Kasumi-1 (cell line): ENCODE measurements at places on chromosomes 16 and 17.

- DNase-seq = no peak
Observed at GRCh38 chr16:31513126-31513525, 4.9 kb upstream of the RUSF1 start.

- no peak for DNase-seq
Observed at GRCh38 chr17:64499805-64500486, 3.1 kb upstream of the POLG2 start.

- no peak for DNase-seq
Observed at GRCh38 chr17:40349477-40349894, 15.1 kb downstream of the GJD3 start.

DNA sequence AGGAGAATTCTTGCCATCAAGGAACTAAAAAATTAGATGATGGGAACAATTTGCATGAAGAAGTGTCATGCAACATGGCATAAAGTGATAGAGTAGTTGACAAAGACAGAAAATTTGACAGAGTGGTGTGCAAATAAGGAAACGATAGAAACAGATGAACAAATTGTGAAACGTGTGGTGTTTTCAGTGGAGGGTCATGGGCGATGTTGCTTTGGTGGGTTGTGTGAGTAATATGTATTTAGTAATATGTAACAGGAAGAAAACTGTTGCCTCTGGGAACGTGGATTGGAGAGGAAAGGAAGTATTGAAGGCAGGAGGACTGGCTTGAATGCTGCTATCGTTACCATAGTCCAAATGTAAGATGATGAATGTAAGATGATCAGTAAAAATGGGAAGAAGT lies 3.6 kb downstream of the COX10 start:
- DNase-seq = no peak

DNA sequence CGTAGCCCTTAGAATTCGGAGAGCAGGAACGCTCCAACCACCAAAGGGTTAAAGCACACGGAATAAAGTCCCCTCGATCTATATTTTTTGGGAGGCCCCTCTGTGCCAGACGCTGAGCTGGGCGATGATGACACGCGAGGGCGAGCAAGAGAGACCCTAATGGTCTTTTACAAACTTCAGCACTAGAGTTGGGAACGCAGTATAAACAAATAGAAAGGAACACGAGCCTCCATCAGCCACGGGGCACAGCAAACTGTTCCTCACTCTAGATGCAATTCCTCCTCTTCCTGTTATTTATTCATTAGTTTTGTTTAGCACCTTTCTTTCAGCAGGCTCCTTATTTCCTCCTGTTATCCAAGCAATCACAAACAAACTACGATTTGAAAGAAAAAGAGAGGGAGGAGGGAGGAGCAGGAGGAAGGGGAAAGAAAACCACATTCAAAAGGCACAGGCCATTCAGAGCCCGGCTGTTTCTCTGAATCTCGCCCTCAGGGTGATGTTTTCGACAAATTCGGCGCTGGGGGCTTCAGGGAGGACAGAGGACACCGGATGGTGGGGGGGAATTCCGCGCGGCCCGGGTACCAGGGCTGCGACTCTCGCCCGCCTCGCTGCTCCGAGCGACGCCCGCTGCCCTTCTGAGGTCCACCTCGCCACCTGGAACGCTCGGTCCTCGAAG lies 1.6 kb downstream of the TOX3 start:
- DNase-seq = no peak

GRCh38 chr17:8968503-8968902 lies 3.0 kb upstream of the PIK3R5 start:
- no peak for DNase-seq

- no peak for DNase-seq
Observed at GRCh38 chr16:84007965-84008364, 34.6 kb downstream of the SLC38A8 start.

GRCh38 chr17:9729034-9729650 lies 62.2 kb downstream of the DHRS7C start:
- peak; percentile 34 for DNase-seq

- no peak for DNase-seq
Observed at GRCh38 chr17:16435925-16436886, 20.8 kb downstream of the TRPV2 start.

- DNase-seq = no peak
Observed at GRCh38 chr17:81419319-81419885, 24.1 kb downstream of the BAHCC1 start.

DNA sequence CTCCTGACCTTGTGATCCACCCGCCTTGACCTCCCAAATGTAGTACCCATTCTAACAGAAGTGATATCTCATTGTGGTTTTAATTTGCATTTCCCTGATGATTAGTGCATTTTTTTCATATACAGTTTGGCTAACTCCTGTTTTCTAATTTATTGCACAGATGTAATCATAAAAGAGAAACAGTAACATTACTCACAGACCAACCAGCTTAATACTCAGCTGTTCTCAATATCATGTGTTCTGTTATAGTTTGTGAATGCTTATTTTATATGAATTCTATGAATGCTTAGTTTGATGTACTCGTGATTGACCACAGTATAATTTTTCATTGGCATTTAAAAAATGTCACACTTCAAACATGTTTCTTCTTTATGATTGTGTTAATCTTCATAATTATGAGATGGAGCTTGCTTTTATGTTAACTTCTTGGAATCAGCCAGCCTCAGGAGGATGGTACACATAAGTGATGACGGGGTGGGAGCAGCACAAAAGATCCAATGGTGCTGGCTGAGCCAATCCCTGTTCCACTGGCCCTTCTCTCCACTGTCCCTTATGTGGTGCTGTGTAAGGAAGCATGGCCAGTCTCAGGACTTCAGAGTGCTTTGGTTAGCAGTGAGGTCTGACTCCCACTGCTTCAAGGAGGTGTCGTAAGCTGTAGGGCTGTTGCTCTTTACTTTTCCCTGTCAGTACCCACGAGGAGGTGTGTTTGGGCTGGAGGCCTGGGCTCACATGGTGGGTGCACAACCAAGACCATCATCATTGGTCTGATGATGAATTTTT lies 191.0 kb downstream of the SPECC1 start:
- DNase-seq = no peak

DNA sequence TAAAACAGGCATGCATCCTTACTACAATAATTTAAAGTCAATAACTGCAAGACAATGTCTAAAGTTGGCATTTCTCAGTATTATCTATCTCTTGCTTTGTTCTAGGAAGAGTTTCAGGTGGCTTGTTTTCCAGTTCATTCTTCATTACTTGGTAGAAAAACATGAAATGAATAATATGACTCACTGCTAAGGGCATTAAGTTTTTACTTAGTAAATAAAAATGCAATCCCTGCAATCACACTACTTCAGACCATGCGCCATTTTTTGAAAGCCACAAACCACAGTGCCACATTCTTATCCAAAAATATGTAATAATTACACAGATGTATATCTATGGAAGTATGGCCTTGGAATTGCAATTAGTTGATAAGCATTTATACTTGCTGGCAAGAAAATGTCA lies 55.4 kb downstream of the CREBBP start:
- DNase-seq = no peak

DNA sequence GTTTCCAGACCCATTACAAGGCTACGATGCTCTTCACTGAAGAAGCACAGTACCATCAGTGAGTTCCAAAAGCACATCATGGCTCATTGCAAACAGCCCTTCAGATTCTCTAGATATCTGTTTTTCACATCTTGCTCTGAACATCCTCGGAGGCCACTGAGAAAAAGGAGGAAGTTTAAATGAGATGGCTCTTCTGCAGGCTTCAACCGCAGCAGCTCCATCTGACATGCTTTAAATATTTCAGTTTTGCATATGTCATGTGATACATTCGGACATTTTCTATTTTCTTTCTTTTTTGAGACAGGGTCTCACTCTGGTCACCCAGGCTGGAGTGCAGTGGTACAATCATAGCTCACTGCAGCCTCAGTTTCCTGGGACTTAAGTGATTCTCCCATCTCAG lies 396.8 kb downstream of the NPIPA8 start:
- no peak for DNase-seq

GRCh38 chr17:52383493-52384100 lies 225.1 kb upstream of the CA10 start:
- DNase-seq = peak; percentile 80

DNA sequence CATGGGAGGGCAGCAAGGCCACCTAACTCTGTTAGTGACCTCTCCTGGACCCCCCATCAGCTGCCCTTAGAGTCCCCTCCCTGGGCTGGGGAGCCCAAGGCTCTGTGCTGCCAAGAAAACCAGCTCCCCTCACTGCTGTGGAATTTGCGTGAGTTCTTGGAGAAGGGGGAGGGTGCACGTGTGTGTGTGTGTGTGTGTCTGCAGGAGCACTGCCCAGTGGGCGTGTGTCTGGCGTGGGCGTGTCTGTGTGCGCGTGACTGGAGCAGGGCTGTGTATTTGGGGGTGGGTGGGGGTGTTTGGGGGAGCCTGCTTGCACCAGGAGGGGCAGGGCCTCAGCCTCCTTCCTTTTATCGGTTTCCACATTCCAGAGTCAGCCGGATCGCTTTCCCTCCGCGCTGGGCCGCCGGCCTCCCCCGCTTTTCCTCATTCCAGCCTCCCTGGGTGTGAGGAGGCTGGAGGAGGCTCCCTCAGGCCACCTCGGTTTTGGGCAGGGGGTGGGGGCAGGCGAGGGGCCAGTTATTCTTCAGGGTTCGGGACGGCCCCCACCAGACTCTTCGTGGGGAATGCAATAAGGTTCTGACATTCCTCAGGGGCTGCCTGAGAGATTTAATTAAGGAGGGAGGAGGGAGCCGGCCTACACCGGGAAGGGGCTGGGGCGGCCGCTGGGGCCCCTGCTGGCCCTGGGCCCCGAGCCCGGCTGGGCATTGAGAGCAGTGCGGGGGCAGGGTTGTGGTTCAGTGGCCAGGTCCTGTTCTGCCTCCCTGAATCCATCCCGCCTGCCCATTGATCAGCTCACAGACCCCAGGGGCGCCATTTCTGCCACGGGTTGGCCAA lies 2.5 kb downstream of the VASN start:
- no peak for DNase-seq

GRCh38 chr17:82389379-82389778 lies 17.8 kb downstream of the UTS2R start:
- no peak for DNase-seq

DNA sequence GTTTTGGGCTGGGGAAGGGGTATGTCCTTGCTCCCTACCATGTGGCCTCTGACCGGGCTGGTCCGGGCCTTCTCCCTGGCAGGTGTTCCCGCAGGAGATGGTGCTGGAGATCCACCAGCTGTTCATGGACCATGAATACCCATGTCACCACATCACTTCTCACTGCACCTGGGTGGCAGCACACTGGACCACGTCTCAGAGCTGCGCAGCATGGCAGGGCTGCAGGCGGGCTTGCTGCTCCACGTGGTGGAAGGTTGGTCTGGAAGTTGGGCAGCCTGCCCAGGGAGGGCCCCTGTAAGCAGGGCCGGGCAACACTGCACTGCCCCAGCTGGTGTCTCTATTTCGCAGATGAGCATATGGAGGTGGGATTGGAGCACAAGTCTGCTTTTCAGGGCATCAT lies 169.5 kb upstream of the ZNF267 start:
- DNase-seq = no peak

- no peak for DNase-seq
Observed at GRCh38 chr16:9528511-9529079, 437.2 kb downstream of the HAPSTR1 start.

DNA sequence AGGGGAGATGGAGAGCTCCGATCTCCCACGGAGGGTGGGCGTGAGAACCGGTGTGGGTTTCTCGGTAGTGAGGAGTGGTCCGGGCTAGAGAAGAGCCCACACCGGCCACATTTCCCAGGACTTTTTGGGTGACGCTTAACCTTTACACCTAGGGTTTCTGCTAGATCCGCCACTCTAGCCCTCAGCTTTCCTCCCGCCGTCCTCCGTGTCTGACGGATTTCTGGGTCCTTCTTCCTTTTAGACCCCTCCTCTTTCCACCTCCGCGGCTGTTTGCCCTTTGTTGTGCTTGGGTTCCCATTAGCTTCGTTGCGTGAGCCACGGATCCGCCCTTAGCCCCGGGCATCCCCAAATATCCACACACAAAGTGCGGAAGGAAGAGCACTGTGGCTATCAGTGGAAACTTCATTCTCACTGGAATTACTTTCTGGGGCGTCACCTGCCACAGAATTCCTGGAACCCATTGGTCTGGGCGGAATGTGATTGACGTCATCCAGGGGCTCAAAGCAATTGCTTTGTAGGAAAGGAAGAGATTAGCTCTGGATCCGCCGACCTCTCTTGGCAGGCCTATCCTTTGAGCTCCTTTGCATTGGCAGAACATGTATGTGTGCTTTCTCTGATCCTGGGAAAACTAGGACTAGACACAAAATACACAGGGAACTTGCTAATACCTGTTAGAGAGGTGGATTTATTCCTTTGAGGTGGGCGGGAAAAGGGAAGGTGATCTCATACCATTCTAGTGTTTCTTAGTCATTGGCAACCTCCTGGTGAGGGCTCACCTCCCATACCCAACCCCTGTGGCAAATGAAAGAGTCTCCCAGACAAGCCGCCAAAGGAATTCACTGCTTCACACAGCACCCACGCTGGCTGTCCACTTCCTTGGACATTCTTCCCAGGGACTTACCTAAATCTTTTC lies 654 bp downstream of the TNFAIP1 start:
- peak; percentile 21 for DNase-seq

DNA sequence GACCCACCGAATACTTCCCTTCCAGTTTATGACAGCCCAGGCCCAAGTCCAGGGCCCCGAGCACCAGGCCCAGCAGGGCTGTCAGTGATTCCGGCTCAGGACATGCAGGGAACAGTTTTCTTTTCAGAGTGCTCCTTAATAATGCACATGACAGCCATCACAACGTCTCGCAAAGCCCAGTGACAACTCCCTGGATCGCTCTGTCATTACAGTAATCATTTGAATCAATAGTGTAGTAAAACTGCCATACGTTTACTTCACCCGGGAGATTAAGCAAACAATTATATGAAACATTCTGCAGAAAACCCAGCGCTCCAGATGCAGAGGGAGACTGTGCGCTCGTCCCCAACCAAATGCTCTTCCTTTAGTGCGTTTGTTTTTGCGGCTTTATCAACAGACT lies 162.6 kb upstream of the CDH13 start:
- DNase-seq = no peak
